ENCODE measurements at places on chromosomes 12 and 14.

- DNase-seq = no peak
These were observed 114.0 kb downstream of the RPAP3 start for GRCh38 chr12:47591795-47592194.

DNA sequence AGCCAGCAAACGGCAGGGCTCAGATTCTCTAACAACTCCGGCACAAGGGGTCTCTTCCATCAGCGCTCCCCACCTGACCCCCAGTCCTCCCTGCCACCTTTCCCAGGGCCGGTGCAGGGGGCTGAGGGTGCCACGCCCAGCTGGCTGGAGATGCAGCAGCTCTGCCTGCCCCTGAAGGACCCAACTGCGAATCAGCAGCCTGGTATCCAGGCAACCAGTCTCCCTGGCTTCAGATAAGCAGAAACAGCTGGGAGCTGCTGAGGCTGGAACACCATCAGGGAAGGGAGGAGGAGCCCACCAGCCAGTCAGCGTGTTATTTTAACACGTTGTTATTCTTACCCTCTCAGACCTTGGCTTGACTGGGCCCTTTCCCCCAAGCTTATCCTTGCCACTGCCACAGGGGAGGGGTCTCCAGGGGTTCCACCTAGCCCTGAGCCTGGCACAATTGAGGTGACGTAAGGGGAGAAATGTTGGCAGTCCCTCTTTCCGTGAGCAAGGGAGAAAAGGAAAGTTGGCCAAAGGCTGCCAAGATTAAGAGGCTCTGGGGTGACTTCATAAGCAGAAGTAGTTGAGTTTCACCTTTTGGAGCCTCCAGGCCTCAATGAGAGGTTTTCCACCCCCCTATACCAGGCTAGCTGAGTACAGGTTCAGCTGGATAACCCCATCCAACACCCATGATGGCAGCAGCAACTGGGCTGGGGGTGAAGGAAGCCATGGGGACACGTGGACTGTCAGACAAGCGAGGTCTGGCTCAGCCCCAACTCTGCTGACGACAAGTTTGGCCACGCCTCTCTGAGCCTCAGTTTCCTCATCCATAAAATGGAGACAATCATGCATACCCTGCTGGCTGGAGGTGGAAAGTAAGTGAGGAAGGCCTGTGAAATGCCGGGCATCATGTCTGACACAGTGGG lies 91.1 kb downstream of the IRF2BPL start:
- no peak for DNase-seq

DNA sequence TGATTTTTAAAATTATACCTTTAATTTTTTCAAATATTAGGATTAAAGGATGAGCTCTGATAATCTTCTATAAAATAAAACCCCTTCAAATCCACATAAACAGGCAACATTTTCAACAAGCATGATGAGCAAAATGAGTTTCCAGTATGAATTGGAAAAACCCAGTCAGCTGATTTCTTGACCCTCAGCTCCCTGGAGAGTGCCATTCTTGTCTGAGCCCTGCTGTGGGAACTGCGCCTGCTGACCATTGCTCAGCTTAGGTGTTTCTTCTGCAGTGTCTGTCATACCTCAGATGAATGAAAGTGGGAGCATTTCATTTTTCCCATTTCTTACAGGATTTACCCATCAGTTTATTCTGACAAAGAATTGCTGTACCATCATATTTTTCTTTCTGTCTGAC lies 27.6 kb downstream of the MAPKAPK5 start:
- DNase-seq = no peak

DNA sequence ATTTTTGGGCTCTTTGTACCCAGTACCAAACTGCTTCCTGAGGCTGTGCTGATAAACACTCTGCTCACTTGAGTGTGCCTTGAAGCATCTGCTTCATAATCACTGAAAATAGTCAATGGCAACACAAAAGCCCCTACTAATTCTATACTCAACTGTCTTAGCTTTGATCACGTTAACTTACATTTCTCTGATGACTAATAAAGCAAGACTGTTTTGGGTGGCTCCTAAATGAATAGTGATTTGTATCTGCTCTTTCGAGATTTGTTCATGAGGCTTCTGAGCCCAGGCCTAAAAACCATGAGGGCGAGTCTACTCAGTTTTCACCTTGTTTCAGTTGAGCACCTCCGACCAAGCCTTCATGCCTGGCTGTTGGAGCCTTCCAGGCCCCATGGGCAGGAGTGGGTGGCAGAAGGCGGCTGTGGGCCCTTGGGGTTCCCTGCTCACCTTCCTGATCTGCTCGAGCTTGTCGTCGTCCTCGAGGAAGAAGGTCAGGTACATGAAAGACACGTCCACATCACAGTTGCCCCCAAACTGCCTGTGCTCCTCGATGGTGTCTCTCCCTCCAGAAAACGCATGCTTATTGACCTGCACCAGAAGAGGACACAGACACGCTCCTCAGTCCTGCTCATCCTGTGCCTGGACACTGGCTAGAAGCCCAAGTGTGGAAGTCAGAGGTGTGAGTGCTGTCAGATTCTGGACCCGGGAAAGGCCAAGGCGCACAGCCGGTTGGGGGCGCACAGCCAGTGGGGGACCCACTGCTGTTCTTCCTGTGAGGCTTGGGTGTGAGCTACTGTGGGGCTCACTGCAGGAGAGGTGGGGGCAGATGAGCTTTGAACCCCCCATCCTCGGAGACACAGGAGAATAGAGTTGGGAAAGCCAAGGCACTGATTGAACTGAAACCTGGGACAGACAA lies 13.7 kb downstream of the SLC25A47 start:
- peak; percentile 7 for DNase-seq

- peak; percentile 68 for DNase-seq
These were observed at the start of gene SETD1B for GRCh38 chr12:121803861-121804416. TSS of gene SETD1B (plus strand) at chr12:121804009. CDS start at chr12:121804738, 729 bp downstream.

DNA sequence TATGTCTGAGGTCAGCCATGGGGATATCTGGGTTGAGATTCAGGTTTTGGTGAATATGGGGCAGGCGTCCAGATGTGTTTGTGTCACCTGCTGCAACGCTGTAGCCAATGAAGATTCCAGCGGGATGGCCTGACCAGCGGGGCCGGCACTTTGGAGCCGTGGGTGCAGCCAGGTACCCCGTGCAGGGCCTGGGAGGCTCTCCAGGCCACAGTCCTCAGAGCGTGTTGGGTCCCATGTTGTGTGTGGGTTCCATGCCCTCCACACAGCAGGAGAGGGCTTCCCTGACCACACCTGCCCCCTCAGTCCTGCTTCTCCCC lies 2.8 kb upstream of the TEX22 start:
- DNase-seq = no peak
